ENCODE measurements at places on chromosomes 1 and 21.

- no peak for DNase-seq
Observed at GRCh38 chr1:65177457-65177856, 29.5 kb downstream of the AK4 start.

GRCh38 chr1:237309595-237310118 is 267.7 kb downstream of the RYR2 start:
- DNase-seq = no peak

DNA sequence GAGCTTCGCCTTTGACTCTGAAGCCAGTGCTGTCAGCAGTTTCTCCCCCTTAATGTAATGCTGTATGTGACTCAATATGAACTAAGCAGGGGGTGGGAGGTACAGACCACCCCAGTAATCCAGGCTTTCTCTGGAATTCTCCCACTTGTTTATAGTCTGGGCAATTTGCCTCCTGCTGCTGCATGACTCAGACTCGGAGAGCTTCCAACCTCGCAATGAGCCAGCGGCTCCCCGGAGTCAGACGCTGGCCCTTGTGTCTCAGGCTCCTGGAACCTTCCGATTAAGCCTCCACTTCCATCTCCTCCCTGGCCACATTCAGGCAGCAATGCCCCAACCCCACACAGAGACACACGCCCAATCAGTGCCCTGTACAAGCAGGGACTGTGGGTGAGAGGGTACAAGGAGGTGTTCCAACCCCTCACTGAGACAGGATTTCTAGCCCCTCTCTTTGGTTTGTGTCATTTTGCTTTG is 471.7 kb upstream of the VAMP3 start:
- no peak for DNase-seq

DNA sequence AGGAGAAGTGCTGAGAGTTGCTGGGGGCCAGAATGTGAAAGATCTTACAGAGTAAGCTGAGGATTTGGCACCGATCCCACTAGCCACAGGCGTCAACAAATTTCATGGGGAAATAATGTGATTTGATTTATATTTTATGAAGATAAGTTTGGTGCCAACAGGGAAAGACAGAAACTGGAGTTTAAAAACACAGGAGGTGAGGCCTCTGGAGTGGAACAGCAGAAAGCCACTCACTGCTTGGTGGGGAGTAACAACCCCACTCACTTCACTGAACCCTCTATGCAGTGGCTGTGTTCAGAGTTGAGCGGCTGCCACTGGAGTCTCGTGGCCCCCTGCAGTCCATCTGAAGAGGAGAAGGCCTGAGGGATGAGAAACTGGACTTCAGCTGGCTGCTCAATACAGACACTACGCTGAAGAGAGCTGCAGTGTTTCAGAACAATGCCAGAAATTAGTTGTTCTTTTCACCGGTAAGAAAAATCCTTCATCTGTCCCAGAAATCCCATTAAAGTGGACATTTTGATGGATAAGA is 48.0 kb upstream of the RXRG start:
- no peak for DNase-seq

DNA sequence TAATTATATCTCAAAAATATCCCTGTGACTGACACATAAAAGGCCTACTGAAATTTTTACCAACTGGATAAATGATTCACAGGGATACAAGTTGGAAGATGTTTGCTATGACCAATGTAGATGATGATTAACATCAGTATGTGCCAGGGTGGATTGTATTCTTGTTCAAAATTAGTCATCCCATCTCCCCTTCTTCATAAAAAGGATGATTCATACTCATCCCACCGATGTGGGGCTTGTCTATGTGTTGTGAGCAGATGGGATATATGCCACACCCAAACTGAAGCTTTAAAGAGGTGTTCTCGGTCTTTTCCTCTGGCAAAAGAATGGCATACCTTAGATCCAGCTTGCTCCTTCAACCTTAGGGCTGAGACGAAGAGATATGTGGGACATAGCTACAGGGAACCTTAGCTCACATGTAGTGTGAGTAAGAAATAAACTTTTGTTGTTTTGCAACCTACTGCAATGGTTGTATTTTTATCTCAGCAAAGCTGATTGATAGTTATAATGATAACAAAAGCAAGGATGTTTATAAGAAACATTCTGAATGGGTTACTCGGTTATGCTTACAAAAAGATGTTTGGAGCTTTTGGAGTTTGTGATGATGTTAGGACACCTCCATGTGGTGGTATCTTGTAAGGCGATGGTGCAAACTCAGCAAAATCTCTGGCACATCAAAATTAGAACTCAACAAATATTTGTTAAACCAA is 29.4 kb downstream of the SPATA17 start:
- no peak for DNase-seq

GRCh38 chr1:154746622-154747299 is 123.3 kb downstream of the KCNN3 start:
- DNase-seq = no peak

DNA sequence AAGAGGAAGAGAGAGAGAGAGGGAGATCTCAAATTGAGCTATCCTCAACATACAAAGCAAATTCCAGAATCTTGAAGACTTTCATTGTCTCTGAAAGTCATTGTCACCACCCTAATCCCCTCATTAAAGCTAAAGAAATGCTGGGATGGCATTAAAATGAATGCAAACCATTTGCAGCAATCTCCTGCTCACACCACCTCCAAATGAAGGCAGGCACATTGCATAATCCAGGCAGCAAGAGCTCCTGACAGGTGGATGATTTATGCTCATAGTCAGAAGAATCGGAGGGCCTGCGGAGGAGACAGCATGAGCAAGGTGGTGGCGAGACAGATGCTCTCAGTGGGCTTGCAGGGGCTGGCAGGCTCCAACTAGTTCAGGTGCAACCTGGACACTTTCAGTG is 90.2 kb downstream of the ESRRG start:
- DNase-seq = no peak

DNA sequence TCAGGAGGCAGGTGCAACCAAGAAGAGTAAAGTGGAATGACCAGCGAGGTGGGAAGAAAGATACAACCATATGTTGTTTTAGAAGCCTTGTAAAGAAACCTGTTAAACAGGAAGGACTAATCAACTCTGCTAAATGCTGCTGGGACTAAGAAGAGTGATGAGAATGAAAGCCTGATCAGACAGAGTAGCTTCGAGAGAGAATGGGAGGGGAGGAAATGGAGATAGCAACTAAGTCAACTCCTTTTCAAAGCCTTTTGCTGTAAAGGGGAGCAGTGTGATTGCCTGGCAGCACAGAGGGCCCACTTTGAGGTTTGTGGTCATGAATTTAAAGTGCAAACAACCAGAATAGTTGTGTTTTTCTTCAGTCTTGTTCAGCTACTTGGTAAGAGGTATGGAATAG is 31.4 kb downstream of the SLC30A7 start:
- no peak for DNase-seq

GRCh38 chr1:89523572-89524368 is 859 bp upstream of the LRRC8B start:
- peak; percentile 65 for DNase-seq

- DNase-seq = peak; percentile 91
Observed at GRCh38 chr1:9129266-9130041, 552 bp upstream of the GPR157 start.
